ENCODE measurements at places on chromosomes 13 and 19.

DNA sequence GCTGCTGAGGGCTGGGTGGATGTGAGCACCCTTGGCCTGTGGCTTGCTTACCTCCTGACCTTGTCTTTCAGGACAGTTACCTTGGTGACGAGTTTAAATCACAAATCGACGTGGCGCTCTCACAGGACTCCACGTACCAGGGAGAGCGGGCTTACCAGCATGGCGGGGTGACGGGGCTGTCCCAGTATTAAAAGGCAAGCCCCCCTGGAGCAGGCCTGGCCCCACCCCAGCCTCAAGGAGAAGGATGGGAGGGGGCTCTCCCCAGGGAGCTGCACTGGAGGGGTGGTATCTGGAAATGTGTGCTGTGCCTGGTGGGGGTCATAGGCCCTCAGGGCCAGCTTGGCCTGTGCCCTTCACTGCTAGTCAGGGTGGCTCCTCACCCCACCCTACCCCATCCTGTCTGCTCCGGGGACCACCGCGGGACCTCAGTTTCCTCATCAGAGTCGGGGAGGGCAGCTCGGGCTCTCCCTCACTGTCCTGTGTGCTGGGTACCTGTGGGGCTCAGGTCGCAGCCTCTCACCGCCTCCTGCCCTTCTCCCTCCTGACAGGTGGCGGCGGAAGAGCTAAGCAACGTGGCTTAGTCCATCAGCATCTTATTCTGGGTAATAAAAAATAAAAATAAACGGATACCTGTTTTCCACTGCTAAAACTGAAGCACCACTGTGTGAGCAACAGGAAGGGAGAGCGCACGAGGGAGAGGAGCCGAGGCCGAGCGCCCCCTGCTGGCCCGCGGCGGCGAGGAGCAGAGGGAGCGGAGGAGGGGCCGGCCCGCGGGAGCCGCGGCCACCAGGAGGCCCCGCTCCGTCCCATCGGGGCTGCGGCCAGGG lies 29.8 kb downstream of the CERS1 start:
- no peak for DNase-seq

- DNase-seq: no peak
Measured at GRCh38 chr13:73138276-73138637, 79.5 kb downstream of the KLF5 start.

DNA sequence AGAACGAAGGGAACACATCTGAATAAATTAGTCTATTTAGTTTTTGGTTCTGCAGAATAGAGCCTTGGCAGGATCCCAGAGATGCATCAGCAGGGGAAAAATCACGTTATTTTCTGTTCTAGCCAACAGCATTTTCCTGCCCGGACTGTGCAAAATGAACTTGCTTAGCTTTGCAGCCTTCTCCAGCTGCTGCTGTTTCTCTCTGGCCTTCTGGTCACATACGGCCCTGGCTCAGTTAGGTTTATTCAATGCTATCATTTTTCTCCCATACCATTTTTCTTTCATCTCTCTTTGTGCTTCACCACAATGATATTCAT lies 110.4 kb upstream of the KL start:
- no peak for DNase-seq

DNA sequence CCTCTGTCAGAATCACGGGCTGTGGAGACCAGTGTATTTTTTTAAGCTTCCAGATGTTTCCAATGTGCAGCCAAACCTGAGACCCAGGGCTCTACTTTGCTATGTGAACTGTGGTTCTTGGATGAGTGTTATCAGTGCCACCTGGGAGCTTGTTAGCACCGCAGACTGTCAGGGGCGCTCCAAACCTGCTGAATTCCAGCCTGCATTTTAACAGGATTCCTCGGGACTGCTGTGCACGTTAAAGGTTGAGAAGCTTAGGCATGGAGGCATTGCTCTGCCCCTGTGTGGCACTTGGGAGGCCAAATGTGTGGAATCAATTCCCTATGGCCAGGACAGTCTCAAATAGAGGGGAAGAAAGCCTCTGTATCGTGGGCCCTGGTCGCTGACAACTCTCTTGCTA lies 80.3 kb downstream of the ANKRD10 start:
- DNase-seq: no peak
